ENCODE measurements at places on chromosomes 1 and 21.

- DNase-seq: no peak
These were observed 397.9 kb upstream of the TMPRSS15 start for GRCh38 chr21:18801468-18801867.

DNA sequence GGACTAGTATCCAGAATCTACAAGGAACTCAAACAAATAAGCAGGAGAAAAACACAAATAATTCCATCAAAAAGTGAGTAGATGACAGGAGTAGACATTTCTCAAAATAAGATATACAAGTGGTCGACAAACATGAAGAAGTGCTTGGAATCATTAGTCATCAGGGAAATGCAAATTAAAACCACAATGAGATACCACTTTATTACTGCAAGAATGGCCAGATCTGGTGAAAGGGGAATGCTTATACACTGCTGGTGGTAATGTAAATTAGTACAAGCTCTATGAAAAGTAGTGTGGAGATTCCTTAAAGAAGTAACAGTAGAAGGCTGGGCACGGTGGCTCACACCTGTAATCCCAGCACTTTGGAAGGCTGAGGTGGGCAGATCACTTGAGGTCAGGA is 73.8 kb downstream of the POU2F1 start:
- DNase-seq: no peak

GRCh38 chr1:119742202-119742601 is 26.5 kb downstream of the HMGCS2 start:
- no peak for DNase-seq

GRCh38 chr21:16900685-16901084 is 612.2 kb upstream of the CXADR start:
- no peak for DNase-seq

DNA sequence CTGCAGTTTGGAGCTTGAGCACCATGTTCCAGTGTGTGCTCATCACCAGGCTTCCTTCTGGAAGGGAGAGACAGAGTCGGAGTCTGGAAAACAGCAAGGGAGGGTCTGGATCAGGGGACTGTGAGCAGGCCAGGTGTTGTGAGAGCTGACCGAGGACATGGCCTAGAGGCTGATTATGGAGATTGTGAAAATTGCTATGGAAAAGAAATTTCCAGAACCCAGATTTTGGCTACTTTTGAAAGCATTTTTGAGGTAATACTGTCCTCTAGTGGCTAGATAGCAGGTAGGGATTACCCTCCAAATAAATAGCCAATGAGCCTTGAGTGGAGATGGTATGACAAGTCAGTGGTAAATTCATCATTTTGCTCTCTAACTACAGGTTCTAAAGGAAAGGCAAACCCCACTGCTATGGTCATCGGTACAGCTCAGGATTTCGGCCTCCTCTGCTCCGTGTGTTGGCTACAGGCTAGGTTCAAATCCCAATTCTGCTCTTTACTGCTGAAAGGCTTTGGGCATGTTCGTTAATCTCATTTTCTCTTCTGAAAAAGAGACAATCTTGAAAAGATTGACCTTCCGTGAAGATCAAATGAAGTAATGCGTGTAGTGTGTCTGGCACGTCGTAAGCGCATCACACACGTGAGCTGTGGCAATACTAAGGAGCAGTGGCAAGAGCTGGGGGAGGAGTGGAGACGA is 1.0 kb upstream of the HAO2 start:
- no peak for DNase-seq

GRCh38 chr1:156295391-156295947 is at the start of gene GLMP:
Gene GLMP, minus strand, starts transcription at chr1:156295679. Its CDS starts 34 bp downstream, at chr1:156295645.
- DNase-seq: peak; percentile 23

- DNase-seq: peak; percentile 58
These were observed 204.3 kb downstream of the KCNJ6 start for GRCh38 chr21:37711836-37712568.

- no peak for DNase-seq
These were observed 1519.1 kb downstream of the BRINP3 start for GRCh38 chr1:188958461-188959115.

- no peak for DNase-seq
These were observed 10.7 kb downstream of the C1orf162 start for GRCh38 chr1:111484391-111485026.

- DNase-seq: no peak
These were observed 152.3 kb upstream of the DNAH14 start for GRCh38 chr1:224777180-224777579.

DNA sequence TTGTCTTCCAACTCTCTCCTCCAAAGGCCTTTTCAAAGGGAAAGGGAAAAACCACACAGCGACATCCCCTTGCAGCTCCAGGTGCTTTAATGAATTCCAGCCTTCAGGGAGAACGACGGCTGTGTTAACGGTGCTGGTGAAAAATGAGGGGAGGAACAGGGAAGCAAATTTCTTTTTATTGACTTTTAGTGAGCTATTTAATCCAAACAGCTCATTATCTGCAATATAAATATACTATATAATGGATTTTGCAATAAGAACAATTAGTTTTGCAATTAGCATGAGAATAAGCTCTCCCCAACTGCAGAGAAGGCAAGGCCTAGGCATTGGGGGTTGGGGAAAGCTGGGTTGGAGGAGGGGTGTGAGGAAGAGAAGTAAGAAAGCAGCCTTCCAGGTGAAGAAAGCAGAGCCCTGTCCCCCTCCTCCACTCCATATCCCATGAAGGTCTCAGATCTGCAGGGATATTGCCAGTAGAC is 159.0 kb upstream of the ZC3H12A start:
- peak; percentile 53 for DNase-seq

DNA sequence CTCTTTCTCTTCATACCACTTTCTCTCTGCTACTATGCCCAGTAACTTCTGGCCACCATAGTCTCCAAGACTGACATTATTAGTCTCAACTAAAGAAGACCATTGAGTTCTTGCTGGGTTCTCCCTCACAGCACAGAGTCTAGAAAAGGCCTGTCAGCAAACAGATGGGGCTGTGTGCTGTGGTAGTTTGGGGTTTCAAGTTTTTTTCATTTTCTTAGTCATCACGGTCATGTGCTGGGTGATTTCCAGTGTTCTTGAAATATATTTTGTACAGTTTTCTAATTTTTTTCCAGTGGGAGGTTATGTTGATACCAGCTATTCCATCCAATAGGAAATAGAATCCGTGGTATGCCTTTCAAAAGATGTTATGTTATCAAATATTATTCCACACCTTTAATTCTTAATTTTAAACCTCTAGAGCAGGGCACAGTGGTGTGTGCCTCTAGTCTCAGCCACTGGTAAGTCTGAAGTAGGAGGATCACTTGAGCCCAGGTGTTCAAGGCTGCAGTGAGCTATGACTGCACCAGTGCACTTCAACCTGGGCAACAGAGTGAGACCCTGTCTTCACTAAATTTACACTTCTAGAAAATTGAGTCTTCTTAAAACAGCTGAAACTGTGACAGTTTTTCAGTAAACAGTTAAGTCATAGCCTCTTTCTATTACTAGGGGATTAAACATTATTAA is 8.3 kb downstream of the CFHR2 start:
- no peak for DNase-seq

GRCh38 chr1:30242168-30242567 is 481.2 kb downstream of the MATN1 start:
- DNase-seq: no peak

DNA sequence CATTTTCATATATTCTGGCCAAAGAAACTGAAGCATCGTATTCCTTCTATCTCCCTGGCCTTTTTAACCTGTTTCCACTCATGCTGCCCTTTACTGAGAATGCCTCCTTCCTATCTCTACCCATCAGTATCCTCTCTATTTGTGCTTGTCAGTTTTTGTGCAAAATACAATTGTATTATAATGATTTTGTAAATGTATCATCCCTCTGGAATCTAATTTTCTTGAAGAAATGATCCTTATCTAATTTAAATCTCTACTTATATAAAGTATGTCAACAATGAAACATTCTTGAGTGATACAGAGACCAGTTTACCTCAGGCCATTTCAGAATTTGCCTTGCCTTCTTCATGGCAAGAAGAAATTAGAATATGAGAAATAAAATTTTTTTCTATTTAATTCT is 59.0 kb upstream of the TEKT2 start:
- DNase-seq: no peak

GRCh38 chr1:235650341-235651169 is 971 bp upstream of the GNG4 start:
- DNase-seq: peak; percentile 21

GRCh38 chr1:207112616-207113296 is 8.7 kb downstream of the C4BPA start:
- no peak for DNase-seq

GRCh38 chr1:216749232-216749631 is 26.0 kb upstream of the ESRRG start:
- no peak for DNase-seq

GRCh38 chr1:10614377-10615225 is 139.9 kb downstream of the PEX14 start:
- DNase-seq: no peak

- DNase-seq: no peak
These were observed 15.1 kb downstream of the TRIM11 start for GRCh38 chr1:228391411-228392020.

GRCh38 chr1:54971317-54971791 is 9.1 kb upstream of the TMEM61 start:
- no peak for DNase-seq

- no peak for DNase-seq
These were observed 205.6 kb downstream of the RHOU start for GRCh38 chr1:228940926-228941325.

DNA sequence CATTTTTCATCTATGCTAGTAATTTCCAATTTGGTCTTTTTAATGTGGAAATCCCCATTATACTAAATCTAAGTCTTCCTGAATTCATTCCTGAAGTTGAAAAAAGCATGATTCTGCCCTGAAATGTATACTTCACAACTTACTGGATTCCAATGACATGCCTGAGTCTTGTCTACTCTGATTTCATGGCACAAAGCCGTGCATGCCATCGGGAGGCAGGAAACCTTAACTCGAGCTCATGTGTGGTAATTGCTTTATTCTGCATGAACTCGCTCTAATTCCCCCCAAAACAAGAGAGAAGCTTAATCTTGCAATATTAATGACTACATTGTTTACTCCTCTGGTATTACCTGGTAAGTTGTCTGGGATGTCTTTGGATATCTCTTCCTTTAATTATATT is 39.6 kb upstream of the PBX1 start:
- DNase-seq: no peak

DNA sequence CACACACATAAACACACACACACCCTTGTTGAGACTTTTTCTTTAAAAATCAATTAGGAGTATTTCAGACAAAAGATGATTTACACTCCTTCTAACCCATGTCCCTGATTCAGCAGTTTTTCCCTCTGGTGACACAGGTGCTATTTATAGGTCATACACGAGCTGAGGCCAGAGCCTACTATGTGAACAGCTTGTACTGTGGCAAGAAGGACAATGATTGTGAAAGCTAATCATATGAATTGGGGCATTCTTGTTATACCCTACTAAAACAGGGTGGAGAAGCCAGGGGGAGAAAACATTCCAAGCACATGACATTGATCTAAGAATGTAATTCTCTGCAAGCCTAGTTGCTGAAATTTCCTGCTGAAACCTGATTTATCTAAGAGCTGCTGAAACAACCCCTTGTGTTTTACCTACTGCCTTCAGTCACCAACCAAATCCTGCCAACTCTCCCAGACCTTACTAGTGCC is 60.3 kb downstream of the XCL1 start:
- DNase-seq: no peak

DNA sequence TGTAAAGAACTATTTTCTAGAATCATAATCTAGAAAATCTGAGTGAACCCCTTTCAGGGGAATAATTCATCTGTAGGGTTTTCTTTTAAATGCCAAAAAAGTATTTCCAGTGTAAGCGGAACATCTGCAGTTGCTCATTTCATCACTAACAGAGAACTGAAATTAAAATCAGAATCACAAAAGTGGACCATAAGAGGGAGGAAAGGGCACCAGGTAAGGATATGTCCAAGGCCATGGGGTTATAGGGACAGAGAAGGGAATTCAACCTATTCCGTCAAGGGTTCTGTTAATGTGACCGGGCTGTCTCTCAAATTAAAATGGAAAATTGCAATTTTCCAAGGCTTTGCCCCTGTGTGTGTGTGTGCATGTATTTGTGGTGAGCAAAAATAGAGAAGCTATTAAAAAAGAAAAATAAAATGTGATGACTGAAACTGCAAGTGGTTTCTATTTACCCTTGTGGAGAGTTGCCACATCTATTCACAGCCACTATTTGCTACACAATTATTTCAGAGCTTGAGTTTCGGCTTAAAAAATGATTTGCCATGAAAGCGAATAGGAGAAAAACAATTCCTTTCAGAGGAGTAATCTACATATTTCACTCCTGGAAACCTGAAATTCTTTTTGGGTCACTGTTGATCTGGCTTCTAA is 53.1 kb downstream of the APP start:
- no peak for DNase-seq

DNA sequence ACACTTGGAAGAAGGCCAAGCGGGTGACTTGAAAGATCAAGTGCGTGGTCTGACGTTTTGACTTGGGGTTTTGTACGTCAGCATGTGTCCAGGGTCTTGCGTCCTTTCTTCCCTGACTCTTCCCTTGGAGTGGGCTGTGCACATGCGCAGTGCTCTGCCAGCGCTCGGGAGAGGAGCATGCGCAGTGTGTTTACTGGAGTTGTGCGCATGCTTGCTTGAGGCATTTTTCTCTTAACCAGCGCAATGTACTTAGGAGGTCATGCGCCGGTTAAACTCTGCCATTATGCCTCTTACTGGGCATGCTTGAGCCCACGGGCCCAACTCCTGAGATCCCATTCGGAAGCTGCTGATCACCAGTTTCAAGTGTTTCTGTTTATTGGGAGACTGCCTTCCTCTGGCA is 242.5 kb upstream of the AJAP1 start:
- DNase-seq: no peak

GRCh38 chr1:3174487-3175247 is 105.7 kb downstream of the PRDM16 start:
- DNase-seq: no peak

- no peak for DNase-seq
These were observed 795 bp downstream of the SYT2 start for GRCh38 chr1:202709276-202710041.

DNA sequence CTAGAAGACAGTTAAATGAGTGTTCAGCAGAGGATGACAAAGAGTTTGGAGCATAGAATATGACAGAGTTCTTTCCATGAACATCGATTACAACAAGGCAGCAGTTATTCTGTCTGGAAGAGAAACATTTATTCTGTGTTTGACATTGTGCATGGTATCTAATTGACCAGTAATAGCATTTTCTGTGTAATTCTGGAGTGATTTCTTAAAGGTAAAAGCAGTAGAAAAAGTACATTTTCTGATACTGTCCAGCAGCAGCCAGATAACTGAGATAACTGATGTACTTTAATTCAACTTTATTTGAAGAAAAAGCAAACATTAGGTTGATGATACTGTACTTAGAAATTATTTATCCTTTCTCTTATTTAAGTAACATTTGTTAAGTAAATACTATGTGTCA is 497.1 kb downstream of the AGBL4 start:
- DNase-seq: no peak

GRCh38 chr21:46468108-46468774 is 9.6 kb downstream of the DIP2A start:
- DNase-seq: no peak

Measured in NCI-H748 treated with DMSO at 0.1 percent for 48 hours (cell line).